Stimulated activated naive CD4-positive, alpha-beta T cell (primary cell): ENCODE measurements at places on chromosomes 13 and 19.

DNA sequence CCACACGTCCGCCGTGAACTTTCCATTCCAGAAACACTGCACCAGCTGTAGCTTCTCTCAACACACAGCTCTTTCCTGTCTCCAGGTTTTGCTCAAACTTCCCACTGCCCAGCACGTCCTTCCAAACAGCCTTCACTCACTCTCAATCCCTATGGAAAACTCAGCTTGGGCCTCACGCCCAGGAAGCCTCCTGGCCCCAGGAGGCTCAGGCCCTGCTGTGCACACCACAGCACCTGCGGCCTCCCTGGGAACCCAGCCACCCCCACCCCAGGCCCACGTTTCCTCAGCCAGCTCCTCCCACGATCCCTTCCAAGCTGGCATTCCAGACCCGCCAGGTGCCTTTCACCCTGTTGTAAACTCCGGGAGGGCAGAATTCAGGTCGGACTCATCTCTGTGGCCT lies 35.2 kb downstream of the C13orf46 start:
- DNase-seq: no peak

DNA sequence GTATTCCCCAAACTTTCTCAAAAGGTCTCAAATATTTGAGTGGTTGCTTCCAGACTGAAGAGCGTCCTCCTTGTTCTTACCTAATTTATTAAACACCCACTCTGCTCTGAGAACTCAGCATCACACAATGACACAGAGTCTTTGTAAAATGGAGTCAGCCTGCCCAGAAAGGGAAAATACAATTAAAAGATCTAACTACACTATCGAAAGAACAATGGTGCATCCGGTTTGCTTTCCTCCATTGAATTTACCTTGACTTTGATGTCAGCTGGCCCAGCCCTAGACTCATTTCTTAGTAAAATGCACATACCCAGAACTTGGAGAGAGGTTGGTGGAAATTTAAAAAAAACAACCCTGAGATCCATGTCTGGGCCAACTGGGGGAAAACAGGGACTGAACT lies 120.7 kb upstream of the SERP2 start:
- no peak for DNase-seq

DNA sequence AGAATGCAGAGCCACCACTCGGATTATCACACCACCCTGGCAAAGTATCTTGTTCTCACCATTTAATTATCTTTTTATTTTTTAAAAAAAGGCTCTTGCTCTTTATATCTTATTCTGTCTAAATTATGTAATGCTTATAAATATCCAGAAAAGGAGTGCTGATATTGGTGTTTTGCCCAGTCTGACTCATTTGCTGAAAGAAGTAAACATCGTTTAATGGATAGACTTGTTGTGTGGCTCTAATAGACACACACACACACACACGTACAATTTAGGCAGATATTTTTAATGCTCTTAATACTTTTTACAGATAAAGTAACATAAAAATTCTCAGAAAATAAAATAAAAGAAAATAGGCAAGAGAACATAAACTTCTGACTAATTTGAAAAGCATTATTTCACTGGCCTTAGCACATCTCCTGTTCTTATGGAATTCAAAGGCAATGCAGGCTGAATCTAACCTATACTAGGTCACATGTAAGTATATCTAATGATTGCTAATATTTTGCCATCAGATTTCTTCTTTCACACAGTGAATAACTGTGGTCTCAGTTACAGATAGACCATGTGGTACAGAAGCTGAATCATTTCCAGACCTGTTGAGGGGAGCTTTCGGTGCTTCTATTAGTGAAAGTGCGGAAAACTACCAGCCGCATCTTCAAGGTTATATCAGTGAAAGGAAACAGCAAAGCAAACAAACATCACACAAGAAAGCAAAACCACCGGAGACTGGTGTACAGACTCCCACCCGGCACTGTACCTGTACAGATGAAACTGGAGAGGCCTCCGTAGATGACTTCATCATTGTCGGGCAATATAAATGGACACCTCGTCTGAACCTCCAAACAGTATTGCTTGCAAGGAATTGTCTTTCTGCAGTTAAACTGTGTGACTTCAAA lies 642.1 kb upstream of the ARGLU1 start:
- DNase-seq: no peak

- no peak for DNase-seq
Measured at GRCh38 chr13:33262062-33262487, 23.5 kb downstream of the STARD13 start.

DNA sequence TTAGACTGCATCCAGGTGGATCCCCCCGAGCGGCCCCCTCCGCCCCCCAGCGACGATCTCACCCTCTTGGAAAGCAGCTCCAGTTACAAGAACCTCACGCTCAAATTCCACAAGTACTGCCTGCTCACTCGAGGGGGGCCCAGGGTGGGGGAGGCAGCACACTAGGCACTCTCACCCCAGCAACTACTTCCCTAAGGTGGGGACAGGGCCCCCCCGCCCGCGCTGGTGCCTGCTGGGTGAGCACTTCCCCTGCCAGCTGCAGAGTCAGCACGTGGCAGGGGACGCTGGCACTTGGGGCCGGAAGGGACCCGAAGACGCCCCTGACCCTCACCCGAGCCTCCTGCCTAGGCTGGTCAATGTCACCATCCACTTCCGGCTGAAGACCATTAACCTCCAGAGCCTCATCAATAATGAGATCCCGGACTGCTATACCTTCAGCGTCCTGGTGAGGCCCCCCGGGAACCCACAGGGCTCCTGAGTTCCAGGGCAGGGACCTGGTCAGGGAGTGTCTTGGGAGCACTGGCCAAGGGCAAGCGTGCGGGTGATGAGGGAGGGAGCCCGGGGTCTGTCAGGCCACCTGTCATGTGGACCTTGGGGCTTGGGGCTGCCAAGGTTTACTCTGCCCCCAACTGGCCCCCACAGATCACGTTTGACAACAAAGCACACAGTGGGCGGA lies 5.2 kb downstream of the MCOLN1 start:
- DNase-seq: no peak

- no peak for DNase-seq
Measured at GRCh38 chr13:51955281-51955771, 55.9 kb downstream of the ATP7B start.

DNA sequence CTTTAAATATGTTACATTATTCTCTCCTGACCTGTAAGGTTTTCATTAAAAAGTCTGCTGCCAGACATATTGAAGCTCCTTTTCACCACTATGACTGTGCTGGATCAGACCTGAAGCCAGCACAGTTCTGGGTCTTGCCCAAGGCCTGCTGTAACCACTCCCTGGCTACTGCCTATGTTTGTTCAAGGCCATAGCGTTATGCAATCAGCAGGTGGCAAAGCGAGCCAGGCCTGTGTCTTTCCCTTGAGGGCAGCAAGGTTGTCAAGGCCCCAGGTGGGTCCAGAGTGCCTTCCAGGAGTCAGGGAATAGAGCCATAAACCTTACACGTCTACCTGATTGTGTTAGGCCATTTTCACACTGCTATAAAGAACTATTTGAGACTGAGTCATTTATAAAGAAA lies 496.8 kb upstream of the PCDH9 start:
- DNase-seq: no peak

DNA sequence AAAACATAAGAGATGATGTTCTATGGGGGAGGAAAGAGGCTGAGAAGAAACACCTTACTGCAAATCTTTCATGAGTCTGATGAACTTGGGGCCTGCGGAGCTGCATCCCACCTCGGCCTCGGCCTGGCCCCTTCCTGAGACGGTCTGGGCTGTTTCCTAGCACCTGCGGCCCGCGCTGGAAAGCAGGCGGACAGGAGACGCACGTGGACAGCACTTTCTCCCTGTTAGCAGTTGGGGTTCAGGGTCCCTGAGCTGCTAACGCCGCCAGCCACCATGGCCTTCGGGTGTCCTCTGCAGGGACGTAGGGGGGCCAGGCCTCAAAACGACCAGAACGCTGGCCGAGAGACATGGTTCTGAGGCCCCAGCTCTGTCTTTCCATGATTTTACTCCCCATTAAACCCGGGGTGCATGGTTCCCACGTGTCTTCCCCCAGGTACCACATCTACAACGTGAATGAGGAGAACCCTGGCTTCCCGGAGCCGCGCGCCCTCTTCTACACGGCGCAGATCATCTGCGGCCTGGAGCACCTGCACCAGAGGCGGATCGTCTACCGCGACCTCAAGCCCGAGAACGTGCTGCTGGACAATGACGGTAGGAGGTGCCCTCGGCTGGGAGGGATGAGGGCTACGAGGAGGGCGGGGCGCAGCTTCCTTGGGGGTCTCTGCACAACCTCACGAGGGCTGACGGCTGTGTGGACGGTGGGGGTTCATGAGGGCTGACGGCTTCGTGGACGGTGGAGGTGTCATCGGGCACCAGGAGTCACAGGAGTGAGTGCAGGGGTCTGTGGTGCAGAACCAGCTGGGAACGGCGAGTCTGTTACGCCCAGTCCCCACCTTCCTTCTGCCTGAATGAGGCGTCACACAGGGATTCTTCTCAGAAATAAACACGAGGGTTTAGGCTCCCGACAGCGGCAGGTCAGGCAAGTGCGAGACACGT lies 4.3 kb downstream of the GRK1 start:
- no peak for DNase-seq

DNA sequence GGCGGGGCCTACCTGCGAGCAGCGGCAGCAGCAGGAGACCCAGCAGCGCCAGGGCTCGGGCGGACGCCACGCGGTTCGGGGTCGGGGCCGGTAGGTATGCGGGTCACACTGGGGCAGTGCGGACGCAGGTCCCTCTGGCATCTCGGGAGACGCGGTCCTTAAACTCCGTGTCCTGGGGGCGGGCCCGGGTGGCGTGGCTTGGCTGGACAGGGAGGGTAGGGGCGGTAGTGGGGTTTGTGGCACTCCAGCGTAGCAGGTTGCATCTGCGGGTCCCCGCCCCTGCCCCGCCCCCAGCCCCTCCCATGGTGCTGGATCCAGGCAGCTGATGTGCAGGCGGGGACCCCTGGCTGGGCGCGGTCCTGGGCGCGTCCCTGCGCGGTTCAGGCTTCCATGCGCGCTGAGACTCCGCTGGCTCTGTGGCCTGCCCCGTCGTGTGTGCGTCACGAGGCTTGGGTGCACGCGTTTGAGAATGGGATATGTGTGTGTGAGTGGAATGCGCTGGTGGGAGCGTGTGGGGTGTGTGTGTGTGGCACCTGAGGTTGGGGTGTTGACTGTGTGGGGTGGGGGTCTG lies 96.1 kb downstream of the WTIP start:
- DNase-seq: no peak

DNA sequence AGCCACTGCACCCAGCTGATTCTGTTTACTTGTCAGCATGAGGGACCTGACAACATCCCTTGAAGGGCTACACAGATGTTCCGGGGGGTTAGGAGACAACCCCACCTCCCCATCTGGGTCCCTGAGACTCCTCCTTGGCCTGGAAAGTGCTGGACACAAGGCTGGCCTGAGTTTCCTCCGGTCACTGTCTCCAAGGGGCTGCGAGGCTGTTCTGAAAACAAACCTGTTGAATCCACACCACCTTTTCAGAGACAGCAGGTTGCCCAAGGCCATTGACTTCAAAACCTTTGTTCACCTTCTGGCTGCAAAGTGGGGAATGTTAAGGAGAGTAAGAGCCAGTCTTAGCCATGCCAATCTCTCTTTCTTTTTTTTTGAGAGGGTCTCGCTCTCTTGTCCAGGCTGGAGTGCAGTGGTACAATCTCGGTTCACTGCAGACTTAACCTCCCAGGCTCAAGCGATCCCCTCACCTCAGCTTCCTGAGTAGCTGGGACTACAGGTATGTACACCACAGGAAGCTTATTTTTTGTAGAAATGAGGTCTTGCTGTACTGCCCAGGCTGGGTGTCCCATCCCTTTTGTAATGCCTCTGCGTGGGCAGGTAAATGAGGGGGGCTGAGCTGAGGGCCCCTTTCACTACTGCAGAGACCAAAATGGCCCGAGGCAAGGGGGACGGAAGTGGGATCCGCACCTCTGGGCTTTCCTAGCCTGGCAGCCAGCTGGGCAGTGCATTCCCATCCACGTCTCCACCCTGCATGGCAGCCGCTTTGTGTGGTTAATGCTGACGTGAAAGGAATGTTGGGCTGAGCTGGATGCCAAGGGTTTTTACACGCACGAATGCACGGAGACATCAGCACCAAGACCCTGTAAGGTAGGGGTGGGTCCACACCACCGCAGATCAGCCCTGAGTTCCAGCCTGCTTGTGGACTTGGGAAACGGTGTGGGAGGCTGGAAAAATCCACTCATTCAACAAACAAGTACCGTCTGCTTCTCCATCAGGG lies 1.9 kb upstream of the ZNF628 start:
- no peak for DNase-seq

- DNase-seq: no peak
Measured at GRCh38 chr13:109376936-109377335, 409.4 kb downstream of the IRS2 start.

DNA sequence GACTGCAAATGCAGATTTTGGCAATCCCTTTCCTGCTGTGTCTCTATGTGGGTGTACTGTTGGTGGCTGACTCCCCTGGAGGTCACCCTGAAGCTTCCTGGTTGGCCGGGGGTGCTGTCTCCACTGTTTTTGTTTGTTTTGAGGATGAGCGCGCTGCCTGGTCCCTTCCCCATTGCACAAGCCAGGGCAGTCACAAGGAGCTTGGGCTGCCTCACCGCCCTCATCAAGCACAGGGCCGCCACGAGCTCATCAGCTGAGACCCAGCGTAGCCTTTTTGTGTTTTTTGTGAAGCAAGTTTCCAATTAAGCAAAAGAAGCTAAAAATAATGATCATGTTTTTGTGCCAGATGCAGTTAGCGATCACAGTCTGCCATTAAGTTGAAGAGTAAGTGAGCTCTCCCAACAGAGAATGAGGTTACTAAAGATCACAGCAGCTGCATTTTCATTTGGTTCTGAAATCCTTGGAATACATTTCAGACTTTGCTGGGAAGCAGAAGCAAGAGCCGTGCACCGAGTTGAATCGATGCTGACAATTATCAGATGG lies 57.8 kb downstream of the GGACT start:
- DNase-seq: no peak

DNA sequence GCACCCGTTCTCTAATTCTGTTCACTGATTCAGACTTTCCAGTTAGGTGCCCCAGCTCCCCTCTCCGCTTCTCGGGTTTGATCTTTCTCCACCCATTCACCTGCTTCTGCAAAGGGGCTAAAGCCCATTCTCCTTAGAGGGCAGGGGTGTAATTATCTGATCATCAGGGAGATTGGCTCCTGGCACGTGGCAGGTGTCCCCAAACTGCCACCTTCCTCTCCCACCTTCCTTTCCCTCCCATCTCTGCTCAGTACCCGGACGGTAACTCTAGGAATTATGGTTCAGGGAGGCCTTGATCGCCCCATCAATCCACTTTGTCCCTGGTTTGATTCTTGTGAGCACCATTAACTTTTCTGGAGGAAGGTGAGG lies 212 bp downstream of the FFAR1 start:
- no peak for DNase-seq

DNA sequence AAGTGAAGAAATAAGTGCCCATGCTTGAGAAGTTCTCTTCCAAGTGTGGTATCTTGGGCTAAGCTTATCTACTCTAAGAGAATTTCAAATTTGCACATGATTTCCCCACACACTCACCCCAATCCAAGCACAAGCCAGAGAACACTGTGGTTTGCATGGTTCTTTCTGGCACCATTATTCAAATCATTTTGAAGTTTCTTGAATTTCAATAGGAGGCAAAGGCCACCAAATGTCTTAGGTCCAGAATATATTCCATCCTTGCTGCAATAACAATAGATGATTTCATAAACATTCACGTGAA lies 359.7 kb downstream of the IRS2 start:
- DNase-seq: no peak
